Stimulated activated CD4-positive, alpha-beta T cell treated with anti-CD3 and anti-CD28 coated beads, Interleukin-12 subunit alpha, Interleukin-12 subunit beta, amount 100 ng/mL, for 4 hours (primary cell): ENCODE measurements at places on chromosomes 12 and 14.

GRCh38 chr14:24900269-24901100 lies 149.5 kb downstream of the STXBP6 start:
- no peak for DNase-seq

- no peak for DNase-seq
Observed at GRCh38 chr12:131825146-131825892, 2.9 kb upstream of the MMP17 start.

DNA sequence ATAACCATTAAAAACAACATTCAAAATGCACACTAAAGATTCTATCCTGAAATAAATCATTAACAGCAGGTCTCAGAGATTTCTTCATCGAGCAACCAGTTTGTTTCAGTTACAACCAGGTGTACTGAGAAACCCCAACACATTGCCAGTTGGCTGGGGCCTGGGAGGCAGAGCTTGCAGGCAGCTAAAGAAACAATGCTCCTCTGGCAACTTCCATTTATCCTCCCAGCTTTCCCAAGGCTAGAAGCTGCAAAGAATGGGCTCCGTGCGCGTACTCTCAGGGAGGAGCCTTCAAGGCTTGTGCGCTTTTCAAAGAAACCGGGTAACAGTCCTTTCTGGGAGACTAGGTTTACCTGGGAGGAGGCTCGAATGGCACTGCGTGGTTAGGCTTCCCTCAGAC lies 181.6 kb downstream of the MSRB3 start:
- DNase-seq, result no peak

DNA sequence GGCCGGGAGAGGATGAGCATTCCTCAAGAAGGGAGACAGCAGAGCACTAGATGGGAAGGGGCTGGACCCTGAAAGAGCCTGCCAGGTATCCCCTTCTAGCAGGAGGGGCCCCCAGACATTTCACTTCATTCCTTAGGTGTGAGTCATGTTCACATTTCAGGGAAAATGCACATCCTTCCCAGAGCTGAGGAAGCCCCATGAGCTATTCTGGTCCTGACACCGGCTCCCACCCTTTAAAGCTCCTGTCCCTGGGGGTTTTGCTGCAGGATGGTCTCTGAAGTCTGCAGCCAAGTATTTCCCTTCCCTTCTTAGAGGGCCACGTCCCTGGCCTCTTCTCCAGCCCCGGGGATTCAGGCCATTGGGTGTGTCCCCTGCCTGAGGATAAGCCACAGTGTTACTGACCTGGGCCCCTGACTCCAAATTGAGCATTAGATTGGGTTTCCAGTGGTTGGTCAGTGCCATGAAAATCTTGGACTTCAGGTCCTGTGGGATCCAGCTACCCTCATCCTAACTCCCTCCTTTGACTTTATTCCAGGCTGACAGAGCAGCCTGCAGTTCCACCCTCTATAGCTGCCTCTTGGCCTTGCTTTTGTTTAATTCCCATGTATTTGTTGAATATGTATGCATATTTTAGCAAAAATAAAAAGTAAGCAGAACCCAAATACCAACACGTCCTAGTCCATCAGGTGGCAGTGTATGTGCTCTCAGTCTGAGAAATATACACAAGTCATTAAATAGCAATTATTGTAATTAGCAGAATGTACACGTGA lies 267.1 kb downstream of the CACNA1C start:
- DNase-seq, result no peak

GRCh38 chr14:99899578-99900178 lies 106.5 kb downstream of the EML1 start:
- no peak for DNase-seq

DNA sequence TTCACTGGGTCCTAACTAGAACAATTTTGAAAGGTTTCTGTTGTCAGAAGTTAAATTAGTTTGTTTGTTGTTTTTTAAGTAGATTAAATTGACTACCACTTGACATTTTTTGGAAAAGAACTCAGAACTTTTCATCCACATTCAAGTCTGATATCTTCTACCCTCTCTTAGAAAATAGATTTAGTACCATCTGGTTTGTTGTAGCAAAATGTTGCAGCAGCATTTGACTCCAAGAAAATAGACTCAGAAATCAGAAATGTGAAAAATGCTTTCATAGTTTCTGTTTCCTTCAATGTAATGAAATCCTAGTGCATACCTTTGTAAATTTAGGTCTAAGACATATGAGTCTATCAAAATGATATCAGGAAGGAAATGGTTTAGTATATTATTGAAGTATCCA lies 256.3 kb upstream of the CLEC14A start:
- DNase-seq, result no peak

GRCh38 chr12:13534242-13534641 lies 337.7 kb downstream of the EMP1 start:
- no peak for DNase-seq

DNA sequence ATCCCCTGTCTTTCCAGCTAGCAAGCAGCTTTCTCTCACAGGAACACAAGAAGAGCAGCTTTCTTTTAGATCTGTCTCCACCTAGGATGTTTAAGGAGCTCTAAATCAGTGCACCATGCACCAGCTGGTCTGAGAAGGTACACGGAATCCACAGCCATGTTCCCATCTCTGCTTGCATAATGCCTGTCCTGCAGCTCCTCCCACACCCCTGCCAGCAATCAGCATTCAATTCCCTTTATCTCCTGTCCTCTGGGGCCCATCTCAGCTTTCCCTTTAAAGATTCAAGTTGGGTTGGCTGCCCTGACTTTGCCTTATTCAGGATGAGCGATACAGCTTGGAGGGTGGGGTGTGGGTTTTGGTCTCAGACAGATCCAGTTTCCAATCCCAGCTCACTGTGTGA lies 826.3 kb downstream of the BCL11B start:
- DNase-seq, result no peak

DNA sequence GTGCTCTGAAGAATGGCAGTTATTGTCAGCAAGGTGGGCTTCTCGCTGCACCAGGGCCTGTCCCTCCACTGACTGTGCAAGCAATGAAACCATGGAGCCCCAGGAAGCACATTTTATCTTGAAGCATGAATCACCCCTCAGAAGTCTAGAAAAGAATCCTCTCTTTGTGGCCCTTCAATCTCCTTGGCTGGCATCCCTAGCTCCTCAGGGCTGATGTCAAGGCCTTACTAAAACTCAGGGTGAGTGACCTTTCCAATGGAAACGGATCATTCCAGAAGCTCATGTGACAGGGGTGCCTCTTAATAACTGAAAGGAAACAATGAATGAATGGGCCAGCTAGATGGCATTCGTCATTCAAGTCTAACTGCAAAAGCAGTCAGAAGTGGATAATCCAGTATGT lies 22.3 kb upstream of the PLEKHH1 start:
- no peak for DNase-seq

GRCh38 chr12:52224151-52224550 lies 8.9 kb upstream of the KRT7 start:
- DNase-seq, result no peak

DNA sequence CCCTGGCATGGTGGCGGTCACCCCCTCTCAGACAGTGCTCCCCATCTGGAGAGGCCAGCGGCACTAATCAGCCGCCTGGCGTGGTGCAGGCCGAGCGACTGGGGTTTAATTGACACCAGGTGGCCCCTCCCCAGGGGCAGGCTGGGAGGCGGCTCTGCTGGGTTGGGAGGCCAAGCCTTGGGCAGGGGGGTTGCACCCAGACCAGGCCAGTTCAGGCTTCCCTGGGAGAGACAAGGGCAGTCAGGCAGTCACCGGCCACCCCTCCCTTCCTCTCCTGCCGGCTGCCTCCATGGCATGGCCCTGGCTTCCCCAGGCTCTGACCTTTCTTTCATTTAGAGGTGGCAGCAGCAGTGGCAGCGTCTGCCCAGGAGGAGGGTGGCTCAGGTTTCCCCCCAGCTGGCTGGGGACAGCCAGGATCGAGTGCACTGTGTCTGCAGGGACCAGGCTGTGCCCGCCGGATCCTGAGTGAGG lies 78.1 kb upstream of the NOS1 start:
- no peak for DNase-seq

- no peak for DNase-seq
Observed at GRCh38 chr14:92973261-92973797, 50.4 kb downstream of the CHGA start.

- DNase-seq, result no peak
Observed at GRCh38 chr14:25111061-25111601, 61.2 kb upstream of the STXBP6 start.

- DNase-seq, result no peak
Observed at GRCh38 chr12:130764475-130765185, 48.5 kb upstream of the RIMBP2 start.

DNA sequence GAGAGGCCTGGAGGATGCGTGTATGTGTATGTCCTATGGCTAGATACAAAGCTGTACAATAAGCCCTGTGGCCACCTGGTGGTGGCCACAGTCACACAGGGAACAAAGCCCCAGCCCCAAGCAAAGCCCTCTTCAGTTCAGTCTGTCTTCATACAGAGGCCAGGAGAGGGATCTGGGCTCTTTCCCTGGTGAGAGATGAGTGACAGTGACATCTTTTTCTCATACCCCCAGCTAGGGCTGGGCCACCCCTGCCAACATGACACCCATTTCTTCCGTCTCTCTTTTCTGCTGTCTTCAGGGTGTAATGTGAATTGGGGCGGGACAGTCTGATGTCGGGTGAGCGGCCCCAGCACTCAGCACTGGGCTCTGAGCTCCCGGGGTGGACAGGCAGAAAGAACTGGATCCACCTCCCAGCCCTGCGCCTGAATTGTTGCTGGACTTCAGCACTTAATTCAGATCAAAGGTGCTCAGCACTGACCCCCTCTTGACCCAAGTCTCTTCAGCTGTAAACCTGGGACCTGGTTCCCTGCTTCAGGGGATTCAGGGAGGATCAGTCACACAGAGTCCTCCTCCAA lies 59.8 kb downstream of the SERPINA3 start:
- no peak for DNase-seq

DNA sequence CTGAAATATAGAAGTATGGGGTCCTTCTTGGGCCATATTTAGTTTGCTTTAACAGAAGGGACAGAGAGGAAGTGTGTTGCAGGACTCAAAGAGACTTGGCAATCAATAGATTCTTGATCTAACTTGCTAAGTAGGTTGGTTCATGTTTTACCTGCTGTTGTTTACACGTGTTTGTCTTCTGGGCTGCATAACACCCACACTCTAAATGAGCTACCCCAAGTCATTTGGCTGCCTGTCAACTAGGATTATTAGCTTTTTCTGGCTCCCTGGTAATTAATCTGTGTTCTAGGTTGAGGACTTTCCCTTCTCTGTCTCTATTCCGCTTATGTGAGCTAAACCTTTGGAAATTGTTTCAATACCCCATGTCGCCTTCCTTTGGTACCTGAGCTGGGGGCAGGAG lies 10.1 kb upstream of the TBPL2 start:
- no peak for DNase-seq

DNA sequence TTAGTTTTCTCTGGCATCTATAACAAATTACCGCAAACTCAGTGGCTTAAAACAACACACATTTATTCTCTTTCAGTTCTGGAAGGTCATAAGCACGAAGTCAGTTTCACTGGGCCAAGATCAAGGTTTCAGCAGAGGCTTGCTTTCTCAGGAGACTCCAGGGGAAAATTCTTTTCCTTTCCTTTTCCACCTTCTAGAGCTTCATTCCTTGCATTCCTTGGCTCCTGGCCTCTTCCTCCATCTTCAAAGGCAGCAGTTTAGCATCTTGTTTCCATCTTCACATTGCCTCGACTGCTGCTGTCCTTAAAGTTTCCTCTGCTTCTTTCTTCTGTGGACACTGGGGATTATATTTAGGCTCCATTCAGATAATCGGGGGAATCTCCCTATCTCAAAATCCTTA lies 106.1 kb downstream of the PDE3A start:
- no peak for DNase-seq

GRCh38 chr12:69002969-69003368 lies 70.0 kb upstream of the CPM start:
- no peak for DNase-seq

DNA sequence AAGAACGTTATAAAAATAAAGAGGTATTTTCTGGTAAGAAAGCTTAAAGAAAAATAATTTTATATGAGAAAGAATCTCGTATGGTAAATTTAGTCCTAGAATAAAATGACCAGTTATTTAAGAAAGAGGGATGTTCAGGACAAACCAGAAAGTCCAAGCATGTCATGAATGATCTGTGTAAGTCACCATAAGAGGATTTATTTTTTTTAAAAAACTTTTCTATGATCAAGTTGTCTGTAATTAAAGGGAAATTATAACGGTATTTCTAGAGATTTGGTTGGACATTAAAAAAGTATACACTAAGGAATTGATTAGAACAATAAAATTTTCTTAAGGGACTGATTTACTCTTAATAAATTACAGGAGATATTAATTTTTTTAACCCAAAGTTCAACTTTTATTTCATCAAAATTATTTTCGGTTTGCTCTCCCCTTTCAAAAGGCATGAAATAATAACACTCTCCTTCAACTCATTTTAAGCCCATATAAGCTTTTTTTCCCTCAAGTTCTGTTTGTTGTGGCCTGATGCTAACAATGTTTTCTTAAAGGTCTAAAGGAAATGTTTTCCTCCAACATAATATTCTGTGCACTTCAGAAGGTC lies 49.9 kb upstream of the CPSF6 start:
- no peak for DNase-seq

GRCh38 chr14:68464711-68465110 lies 328.2 kb downstream of the ZFP36L1 start:
- DNase-seq, result no peak

DNA sequence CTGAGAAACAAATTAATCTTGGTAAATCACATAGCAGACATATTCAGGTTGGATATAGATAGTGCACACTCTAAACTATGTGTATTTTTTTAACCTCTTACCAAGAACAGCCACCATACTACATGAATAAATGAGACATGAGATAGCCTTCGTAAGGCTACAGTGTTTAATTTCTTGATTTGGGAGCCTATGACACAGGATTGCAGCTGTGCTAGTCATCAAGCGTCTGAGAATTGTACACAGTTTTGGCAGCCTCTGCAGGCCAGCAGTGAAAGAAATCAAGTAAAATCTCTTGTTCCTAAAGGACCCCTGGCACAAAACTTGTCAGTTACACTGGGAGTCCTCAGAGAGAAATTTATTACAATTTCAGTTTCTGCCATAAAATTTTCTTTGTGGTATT lies 236.1 kb downstream of the C12orf50 start:
- DNase-seq, result no peak

DNA sequence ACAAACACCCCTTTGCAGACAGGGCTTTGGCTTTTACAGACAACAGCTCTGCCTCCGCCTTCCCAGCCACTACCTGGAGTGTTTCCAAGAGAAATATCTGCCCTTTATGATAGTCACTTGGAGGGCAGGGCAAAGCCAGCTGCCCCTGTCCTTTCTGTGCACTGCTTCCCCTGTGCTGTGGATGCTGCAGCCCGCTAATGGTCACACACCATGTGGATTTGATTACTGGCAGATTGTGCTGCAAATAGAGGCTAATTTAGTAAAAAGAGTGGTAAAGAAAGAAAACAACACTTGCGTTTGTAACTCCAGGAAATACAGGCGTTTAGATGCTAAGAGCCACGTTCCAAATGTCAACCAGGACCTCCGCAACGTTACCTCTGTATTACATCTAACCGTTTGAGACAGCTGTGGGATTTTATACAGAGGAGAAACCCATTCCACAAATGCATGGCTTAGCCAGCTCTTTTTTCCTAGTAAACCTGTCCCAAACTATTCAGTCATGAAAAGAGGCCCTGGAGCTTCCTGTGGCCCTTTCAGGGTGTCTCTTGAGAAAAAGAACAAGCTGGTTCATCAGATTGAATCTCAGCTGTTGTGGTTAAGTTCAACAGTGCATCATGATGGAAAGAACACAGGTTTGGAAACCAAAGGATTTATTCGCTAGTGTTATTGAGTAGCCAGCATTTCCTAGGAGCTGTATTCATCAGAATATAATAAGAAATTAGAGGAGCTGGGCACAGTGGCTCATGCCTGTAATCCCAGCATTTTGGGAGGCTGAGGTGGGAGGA lies 30.1 kb upstream of the PWP1 start:
- DNase-seq, result no peak

GRCh38 chr14:31837031-31837430 lies 240.1 kb upstream of the ARHGAP5 start:
- no peak for DNase-seq

GRCh38 chr14:26528415-26529182 lies 69.2 kb downstream of the NOVA1 start:
- DNase-seq, result no peak
